Foreskin melanocyte (primary cell): ENCODE measurements at places on chromosomes 4 and X.

GRCh38 chrX:3346501-3347259, at the start of gene MXRA5:
MXRA5 (minus strand) TSS chrX:3346652; CDS start chrX:3343833, 2,819 bp downstream.
- DNase-seq = no peak

DNA sequence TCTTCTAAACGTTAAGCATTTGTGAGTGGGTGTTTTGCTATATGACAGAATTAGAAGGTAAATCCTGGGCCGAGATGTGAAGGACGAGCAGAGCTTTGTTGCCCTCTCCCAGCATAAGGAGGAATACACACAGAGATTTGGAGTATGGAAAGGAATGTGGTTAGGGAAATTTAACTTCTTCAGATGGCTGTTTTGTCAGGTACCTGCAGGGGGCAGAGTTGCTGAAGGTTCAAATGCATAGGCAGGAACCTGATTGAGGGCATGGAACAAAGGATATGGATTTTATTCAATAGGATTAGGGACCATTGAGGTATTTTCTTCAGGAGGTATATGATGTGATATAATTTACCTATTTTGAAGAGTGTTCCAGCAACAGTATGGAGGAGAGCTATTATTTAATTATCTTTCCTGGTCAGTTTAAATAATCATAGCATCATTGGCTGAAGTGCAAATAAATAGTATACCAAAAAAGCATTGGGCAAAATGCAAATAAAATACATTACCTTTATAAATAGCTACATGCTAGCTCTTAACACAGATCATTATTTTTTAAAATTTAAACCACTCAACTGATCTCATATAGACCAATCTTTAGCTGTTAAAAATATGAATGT, 143.6 kb downstream of the SLIT2 start:
- DNase-seq = no peak

- DNase-seq = no peak
Observed at GRCh38 chr4:176781739-176782100, 11.0 kb downstream of the VEGFC start.

DNA sequence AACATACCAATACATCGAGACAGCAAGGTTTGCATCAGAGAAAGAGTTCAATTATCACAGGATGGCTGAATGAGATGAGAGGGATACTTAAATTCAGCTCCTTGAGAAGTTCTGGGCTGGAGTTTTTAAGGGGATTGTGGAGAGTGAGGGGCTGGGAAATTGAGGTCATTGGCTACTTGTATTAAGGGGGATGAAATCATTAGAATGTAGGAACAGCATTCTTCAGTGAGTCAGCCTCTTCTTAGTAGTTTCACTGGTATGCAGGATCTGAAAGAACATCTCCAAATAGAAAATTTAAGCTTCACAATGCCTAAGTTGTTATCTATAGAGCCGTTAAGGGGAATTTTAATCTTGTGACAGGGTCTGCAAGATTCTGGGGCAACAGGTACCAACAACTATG, 211.6 kb upstream of the TAPT1 start:
- DNase-seq = no peak

DNA sequence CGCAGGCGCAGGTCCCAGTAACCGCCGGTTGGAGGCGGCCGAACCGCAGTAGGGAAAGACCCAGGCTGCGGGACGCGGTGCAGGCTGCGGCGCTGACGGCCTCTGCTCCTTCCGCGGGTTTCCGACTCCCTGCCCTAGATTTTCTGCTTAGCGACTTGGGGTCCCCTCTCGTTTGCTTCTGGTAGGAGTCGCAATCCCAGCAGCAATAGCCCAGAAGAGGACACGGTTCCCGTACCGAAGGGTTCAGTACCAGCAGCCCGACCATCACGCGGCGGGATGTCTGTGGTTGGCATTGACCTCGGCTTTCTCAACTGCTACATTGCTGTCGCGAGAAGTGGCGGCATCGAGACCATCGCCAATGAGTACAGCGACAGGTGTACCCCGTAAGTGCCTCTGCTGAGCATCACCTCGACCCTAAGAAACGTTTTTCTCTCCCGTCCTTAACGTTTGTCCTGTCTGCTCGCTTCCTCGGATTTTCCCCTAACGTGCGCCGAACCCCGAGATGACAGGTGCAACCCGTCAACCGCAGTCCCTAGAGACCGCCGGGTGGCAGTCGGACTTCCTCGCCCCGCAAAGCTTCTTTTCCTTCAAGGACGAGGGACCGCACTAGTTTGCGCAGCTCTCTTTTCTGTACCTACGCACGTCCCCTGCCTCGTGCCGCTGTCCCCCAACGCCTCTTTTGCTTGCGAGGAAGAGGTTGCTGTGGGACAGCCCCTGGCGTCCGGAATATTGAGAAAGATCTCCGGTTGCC, at the start of gene HSPA4L:
Gene HSPA4L, plus strand, starts transcription at position 48 of the 751 bp plus-strand sequence. Its CDS starts 229 bp downstream, at position 277.
- no peak for DNase-seq

GRCh38 chr4:99088481-99089365, at the start of gene ADH5:
ADH5 (minus strand) TSS chr4:99088788; CDS start chr4:99088700, 88 bp downstream.
- peak; percentile 72 for DNase-seq

- DNase-seq = peak; percentile 30
Observed at GRCh38 chr4:168849030-168849675, 160.9 kb downstream of the CBR4 start.

- DNase-seq = no peak
Observed at GRCh38 chr4:144634978-144635747, 10.8 kb upstream of the HHIP start.

DNA sequence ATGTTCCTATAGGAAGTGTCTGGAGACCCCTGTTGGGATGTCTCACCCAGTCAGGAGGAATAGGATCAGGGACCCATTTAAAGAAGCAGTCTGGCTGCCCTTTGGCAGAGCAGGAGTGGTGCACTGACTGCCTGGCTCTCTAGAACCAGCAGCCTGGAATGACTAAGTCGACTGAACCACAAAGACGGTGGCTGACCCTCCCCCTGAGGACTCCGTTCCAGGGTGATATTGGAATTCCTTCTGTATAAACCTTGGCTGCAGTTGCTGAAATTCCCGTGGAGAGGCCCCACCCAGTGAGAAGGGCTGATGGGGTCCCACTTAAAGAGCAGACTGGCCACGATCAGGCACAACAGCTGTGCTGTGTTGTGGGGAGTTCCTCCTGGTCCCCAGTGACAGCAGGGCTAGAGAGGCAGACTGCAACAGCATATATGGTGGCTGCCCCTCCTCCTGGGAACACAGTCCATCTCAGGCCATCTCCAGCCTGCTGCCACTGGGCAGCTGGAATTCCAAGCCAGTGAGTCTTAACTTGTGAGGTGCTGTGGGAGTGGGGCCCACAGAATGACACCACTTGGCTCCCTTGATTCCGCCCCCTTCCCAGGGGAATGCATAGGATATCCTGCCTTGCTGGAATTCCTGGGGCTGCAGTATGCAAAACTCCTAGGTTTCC, 41.8 kb upstream of the RLIM start:
- no peak for DNase-seq

GRCh38 chr4:26503844-26504243, 13.6 kb upstream of the CCKAR start:
- no peak for DNase-seq

DNA sequence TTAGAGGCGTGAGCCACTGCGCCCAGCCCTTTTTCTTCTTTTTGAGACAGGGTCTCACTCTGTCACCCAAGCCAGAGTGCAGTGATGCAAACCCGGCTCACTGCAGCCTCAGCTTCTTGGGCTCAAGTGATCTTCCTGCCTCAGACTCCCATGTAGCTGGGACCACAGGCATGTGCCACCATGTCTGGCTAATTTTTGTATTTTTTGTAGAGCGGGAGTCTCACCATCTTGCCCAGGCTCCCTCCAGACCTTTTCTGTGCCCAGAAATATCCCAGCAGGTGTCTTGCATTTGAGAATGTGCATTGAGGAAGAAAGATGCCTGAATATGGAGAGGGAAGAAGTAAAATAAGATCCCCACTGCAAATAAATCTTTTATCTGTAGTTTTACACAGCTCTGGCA, 58.7 kb downstream of the PPEF2 start:
- no peak for DNase-seq

DNA sequence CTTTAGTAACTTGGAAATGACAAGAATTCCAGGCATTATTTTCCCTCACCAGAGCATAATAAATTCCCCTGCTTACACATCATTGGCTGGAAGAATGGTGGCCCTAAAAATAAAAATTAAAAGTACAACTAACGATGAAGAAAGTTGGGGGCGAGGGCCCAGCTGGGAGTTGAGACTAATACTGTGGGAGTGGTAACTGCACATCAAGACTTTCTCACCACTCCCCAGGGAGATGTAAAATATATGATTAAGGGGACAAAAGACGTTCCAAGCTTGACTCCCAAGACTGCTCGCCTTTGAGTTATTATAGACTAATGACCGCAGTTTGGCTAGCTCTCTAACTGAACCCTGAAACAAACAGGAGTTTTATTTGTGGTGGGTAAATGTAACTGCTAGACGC, 30.0 kb downstream of the SMIM31 start:
- DNase-seq = no peak

- no peak for DNase-seq
Observed at GRCh38 chrX:1754077-1754476, 139.2 kb downstream of the ASMT start.

GRCh38 chr4:60992037-60992436, 208.1 kb upstream of the ADGRL3 start:
- DNase-seq = no peak

DNA sequence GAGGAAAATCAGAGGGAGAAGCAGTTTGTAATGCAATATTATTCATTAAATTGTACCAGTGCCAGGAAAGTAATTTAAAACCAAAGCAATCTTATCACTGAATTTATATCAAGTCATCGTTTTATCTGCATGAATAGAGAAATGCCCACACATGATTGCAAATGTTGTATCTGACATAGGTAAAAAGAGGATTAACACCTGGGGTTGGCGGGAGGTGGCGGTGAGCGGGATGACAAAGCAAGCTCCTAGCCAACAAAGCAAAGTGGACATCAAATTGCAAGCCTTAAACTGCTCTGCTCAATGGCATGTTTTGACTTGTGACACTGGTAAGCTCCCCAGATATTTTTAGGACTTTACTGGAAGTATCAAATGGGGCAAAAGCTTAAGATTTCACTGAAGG, 16.4 kb downstream of the HPGD start:
- DNase-seq = no peak

GRCh38 chrX:104098151-104098808, 14.0 kb upstream of the ZCCHC18 start:
- peak; percentile 37 for DNase-seq

GRCh38 chrX:35670889-35671288, 127.3 kb upstream of the MAGEB16 start:
- no peak for DNase-seq

GRCh38 chr4:42313872-42314271, 83.4 kb upstream of the SHISA3 start:
- DNase-seq = no peak

DNA sequence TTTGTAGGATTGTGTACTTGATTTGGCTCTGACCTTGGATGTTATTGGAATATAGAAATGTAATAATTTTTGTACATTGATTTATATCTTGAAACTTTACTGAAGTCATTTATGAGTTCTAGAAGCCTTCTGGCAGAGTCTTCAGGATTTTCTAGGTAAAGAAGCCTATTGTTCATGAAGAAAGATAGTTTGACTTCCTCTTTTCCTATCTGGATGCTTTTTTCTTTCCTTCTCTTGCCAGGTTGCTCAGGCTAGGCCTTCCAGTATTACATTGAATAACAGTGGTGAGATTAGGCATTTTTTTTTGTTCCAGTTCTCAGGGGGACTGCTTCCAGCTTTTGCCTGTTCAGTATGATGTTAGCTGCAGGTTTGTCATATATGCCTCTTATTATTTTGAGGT, 191.1 kb downstream of the NAA11 start:
- no peak for DNase-seq

DNA sequence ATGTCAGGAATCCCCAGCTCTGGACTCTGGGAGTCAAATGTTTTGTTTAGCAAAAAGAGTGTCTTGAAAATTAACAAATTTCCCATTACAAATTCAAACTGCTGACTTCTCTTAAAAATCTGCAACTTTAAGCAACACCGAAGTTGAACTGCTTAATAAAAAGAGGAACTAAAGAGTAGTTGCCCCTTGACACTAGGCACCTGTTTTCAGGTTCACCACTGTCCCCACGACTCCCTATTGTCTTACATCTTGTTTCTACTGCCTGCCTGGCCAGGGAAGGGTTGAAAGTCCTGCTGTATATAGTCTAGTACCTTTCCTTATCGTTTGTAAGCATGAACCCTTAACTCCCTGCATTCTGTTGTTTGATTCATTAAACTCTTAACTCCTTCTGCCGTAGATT, 173.9 kb downstream of the SCFD2 start:
- no peak for DNase-seq

DNA sequence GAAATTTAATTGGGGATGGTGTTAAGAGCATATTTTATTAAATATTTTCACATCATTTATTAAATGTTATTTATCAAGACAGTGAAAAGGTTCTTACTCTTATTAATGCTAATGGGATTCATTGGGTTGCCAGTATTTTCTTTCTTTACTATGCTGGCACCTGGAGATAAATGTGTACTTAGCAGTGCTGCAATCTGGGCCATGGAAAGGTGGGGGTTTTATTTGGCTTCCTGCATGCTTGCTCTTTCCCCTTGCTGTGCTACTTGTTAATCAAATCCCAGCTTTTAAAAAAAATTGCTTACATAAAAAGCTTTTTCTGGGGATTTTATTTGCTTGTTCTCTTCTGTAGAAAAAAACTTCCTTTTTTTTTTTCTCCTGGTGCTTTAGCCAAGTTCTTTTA, 48.3 kb downstream of the ZAR1 start:
- DNase-seq = no peak

GRCh38 chrX:149799095-149799714, 17.5 kb downstream of the MAGEA9 start:
- DNase-seq = no peak

GRCh38 chr4:10963958-10964703, 279.6 kb upstream of the CLNK start:
- no peak for DNase-seq

DNA sequence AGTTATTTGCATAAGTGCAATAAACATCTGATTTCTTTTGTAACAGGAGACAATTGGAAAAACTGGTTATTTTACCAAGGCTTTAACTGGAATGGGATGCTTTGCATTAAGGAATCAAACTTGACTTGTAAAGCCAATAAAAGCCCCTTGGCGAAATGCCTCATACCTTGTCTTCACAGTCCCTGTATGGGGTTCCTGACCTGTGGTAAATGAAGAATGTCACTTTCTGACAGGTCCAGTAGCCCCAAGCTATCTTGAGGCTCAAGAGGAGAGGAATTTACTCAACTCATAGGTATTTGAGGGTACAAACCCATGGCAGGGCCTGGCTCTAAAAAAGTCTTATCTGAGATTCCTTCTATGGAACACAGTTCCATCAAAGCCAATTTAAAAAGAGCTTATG, 78.0 kb downstream of the ACOX3 start:
- DNase-seq = no peak

DNA sequence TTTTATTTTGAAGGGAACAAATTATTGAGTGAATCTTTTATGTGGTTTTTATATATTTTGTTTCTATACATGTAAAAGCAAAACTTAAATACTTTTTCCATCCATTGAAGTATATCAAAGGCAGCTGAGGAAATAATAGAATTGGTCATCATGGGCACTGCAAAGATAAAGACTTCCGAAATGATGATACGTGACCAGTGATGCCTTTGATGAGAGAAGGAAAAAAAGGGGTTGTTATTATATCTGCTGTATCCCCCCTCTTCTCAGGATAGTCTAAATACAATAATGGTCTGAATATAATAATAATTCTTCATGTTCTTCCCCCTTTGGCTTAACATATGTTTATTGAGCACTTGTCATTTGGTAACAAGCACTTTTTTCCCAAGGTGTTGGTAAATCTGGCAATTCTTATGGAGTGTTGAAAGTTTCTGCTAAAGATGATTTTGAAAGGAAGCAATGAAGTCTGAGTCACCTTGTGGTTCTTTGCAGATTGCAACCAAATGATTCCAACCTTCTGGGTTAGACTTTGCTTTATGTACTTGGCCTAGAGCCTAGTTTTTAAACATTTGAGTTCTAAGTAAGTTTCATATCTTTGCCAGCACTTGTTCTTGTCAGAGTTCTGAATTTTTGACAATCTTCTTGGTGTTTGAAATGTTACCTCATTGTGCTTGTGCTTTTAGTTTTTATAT, 60.8 kb downstream of the USP9X start:
- DNase-seq = no peak
